Activated naive CD4-positive, alpha-beta T cell (primary cell): ENCODE measurements at places on chromosomes 3 and 15.

- DNase-seq, result no peak
Measured at GRCh38 chr15:96092186-96092585, 238.3 kb upstream of the NR2F2 start.

GRCh38 chr15:47872869-47873432 lies 155.6 kb downstream of the SEMA6D start:
- DNase-seq, result no peak

- DNase-seq, result no peak
Measured at GRCh38 chr3:77526573-77527113, 486.7 kb downstream of the ROBO2 start.

DNA sequence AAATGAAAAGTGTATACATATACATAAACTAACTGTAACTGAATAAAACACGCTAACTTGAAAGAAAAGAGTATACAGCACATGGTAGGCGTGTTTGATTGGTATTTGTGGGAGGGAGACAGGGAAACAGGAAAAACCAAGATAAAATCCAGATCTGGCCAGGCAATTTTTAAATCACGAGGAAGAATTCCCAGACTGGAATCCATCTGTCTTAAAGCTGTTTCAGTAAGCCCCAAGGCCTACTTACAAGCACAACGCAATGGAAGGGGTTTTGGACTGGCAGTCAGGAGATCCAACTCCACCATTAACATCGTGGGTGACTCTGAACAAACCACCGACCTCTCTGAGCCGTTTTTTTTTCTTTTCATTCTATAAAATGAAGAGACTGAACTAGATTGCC lies 195.8 kb downstream of the OSBPL10 start:
- DNase-seq, result no peak

GRCh38 chr15:43107751-43108150 lies 1.9 kb upstream of the UBR1 start:
- DNase-seq, result no peak

- DNase-seq, result no peak
Measured at GRCh38 chr15:27686971-27687370, 412.1 kb downstream of the OCA2 start.

GRCh38 chr3:52490939-52491526 lies 4.1 kb upstream of the STAB1 start:
- no peak for DNase-seq

DNA sequence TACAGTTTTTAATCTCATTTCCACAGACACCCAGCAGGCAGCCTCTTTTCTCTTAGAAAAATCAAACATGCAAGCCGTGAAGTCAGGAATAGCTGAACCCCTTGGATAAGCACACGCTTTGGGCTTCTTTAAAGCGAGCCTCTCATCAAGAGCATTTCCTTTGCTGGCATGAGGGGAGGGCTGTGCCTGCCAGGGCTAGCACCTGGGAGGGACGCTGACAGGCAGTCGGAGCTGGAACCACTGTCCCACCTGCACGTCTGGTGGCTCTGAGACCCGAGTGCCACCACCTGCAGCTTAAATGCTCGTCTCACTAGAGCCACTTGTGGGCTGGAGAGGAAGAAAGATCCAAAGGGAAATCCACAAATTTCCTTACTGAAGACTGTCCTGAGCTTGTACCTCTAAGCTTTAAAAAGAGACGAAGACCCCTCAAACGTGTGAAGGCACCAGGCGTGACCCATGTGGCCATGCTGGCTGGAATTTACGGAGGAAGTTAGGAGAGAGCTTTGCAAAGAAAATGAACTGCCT lies 9.4 kb downstream of the MAP6D1 start:
- DNase-seq, result no peak

- no peak for DNase-seq
Measured at GRCh38 chr3:42488687-42489086, 13.8 kb upstream of the VIPR1 start.

- no peak for DNase-seq
Measured at GRCh38 chr3:150249779-150250470, 158.2 kb upstream of the TSC22D2 start.

DNA sequence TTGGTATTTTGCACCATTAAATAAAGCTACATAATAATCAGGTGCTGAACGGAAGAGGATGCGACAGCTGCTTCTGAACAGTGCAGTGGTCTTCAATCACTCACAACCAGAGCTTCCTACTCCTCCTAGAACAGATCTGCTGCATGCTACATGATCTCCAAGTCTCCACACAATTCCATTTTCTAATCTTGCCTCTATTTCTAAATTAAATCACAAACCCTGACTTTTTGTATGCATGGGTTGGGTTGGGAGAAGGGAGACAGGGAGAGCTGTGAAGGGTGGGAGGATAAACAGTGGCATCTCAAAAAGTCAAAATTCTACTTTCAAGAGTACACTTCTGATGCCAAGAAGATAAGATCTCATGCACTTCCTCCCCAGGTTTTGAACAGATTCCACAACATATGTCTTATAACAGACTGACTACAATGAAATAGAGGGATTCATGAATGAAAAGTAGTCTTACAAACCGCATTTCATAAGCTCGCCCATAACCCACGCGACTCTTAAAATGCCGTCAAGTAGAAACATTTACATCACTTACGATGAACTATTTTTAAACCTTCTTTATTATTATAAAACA lies 57.2 kb downstream of the CHSY1 start:
- DNase-seq, result no peak

DNA sequence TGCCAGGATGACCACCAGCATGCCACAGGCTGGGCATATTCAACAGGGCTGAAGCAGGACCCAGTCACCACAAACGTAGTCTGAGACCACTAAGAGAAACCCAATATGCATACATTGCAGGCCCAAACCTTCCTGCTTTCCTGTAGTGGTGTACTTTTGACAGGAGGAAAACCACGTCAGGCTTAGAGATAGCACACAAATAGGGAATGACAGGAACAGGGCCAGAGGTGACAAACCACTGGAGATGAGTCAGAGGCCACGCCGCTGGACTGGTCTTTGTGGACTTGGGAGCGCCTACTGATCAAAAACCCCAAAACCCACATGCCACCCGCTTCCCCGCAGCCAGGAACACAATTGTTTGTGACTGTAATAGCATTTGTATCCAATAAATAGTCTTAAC lies 3.6 kb upstream of the EFCAB12 start:
- DNase-seq, result no peak

DNA sequence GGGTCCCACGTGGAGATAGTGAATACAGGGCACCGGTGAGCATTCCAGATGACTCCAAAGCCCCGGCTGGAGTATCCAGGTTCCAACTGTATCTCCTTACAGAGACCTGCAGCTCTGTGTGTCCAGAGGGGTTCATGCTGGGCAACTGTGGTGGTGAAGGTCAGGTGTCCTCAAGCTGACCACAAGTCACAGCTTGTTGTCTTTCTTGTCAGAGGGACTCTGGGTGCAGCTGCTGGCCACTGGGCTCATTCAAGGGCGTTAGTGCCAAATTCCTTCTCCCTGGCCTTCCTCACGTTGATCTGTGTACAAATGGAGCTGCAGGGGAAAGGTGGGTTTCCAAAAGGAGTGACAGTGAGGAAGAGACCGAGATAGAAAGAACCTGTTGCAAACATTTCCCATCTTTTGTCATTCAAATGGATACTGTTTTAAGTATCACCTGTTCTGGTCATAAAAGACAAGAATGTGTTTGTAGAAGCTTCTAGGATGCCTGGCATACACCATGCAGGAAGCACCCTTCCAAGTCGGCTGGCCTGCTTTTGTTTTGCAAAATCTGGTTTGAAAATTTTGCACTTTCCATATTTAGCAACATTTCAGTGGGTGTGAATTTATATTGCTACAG lies 52.5 kb downstream of the CEMIP start:
- no peak for DNase-seq

DNA sequence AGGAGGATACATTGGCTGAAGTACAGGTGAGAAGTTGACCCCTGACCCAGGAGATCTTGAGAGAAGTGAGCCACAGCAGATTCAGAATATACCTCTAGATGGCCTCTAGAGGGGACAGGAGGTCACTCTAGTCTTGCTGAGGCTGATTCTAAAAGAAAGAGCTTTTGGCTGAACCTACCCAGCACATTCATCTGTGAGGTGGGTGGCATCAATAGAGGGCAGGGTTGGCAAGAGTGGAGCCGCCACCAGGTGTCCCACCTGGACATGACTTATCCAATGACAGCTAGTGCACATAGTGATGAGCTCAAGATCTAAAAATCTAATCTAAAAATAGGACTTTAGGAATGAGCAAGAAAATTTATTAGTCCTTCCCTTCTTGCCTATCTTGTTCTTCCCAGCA lies 51.6 kb downstream of the CYP19A1 start:
- no peak for DNase-seq

DNA sequence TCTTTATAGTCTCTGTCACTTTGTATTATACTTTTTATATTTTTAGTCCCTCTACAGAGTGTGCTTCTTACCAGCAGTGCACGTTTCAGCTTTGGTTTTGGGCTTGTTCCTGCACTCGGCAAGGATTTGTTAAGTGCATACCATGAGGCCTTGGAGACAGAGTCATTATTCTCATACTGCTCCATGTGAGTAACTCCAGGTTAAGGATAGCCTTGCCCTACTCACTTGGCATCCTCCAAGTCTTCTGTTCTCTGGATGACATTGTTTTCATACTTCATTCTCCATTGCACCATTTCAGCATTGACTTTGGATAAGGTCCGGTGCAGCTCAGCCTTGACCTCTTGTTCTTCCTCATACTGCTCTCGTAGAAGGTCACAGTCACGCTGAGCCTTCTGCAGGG lies 96.4 kb downstream of the MYH15 start:
- no peak for DNase-seq

DNA sequence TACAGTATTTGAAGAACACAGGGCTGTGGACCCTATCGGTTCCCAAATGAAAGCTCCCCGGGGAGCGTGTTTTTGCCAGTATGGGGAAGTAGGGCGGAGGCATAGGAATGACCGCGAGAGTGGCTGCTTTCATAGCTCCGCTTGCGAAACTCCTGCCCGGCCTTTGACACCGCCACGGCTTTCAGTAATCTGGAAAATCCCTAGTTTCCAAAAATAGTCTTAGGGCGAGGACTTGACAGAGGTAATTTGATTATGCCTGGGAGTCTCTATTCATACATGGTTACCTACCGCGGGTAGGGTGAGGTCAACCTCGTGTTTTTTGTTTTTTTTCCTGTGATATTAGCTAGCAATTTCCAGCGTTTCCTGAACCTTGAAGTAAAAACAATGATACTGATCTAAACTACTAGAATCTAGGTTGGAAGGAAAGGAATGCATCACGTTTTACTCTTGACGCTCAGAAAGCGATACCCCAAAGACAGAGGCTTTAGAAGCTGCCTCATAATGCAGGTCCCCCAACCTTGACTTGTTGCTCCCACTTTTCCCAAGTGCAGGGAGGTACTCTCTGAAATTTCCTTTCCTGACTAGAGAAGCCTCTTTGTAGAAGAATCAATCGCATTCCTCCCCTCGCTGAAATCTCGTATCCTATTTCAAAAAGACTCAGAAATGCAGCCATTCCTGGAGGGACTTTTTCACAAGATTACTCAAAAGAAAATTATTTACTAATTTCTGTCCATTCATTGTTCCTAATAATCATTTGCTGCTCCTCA lies 894 bp upstream of the CCNL1 start:
- DNase-seq, result no peak

GRCh38 chr3:127785711-127786265 lies 36.5 kb downstream of the MGLL start:
- DNase-seq, result no peak

- no peak for DNase-seq
Measured at GRCh38 chr15:31352911-31353811, 26.5 kb downstream of the KLF13 start.

DNA sequence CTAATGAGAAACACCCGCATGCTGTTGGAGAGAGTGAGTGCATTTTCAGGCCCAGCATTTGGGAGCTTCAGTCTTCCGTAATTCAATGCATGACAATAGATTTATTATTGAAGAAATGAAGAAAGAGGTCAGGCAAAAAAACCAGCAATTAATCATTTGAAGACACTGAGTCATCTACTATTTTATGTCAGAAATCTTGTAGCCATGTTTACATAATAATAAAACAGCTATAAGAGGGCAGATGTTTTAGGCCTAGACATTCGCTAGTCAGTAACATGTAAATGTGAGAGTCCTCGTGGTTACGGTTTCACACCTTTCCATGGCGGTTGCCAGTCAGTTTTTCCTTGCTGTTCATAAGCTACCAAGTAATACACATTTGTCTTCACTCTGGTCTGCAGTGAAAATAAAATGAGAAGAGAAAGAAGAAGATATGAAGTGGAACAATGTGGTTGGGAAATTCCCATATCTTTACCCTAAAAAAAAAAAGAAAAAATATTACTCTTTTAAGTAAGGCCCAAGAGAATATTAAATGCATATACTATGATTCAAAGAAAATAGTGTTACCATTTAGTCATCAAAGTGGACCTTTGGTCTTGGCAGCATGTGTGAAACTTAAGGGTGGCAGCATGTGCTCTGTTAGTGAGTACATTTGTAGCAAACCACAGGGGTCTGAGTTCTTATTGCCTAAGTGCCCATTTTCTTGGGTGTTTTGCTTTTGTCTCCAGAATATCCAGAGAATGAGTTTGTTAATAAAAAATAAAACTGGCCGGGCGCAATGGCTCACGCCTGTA lies 140.5 kb upstream of the TBL1XR1 start:
- DNase-seq, result no peak

DNA sequence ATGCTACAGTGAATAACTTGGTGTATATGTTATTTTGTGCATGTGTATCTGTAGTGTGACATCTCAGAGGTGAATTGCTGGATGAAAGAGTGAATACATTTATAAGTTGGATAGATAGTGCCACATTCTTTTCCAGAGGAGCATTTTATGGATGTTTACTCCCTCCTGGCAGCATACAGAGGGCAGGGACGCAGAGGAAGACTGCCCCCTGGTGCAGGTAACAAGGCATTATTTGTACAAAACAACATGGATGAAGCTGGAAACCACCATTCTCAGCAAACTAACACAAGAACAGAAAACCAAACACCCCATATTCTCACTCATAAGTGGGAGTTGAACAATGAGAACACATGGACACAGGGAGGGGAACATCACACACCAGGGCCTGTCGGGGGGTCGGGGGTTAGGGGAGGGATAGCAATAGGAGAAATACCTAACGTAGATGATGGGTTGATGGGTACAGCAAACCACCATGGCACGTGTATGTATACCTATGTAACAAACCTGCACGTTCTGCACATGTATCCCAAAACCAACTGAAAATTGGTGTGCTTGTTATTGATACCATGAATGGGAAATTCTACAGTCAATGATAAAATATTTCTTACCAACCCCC lies 57.9 kb upstream of the CTXND1 start:
- DNase-seq, result no peak

DNA sequence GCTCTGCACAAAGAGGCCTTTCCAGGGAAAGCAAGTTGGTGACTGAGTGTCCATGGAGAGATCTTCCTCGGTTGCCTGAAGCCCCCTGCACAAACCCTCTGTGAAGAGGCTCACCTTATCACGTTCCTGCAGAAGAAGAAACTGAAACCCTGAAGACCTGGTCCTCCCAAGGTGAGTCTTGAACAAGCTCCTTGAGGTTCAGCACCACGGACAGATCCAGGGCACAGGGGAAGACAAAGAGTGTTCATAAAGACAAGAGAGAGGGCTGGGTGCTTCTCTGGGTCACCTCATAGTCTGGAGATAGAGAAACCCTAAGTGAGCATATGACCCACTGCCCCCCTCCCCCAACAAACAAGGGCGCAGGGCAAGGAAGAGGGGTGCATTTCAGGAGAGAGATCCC lies 21.7 kb upstream of the TBC1D21 start:
- DNase-seq, result no peak

- peak; percentile 71 for DNase-seq
Measured at GRCh38 chr15:41989573-41990242, 17.4 kb upstream of the EHD4 start.
